Amniotic epithelial cell (primary cell): ENCODE measurements at places on chromosomes 6 and 20.

DNA sequence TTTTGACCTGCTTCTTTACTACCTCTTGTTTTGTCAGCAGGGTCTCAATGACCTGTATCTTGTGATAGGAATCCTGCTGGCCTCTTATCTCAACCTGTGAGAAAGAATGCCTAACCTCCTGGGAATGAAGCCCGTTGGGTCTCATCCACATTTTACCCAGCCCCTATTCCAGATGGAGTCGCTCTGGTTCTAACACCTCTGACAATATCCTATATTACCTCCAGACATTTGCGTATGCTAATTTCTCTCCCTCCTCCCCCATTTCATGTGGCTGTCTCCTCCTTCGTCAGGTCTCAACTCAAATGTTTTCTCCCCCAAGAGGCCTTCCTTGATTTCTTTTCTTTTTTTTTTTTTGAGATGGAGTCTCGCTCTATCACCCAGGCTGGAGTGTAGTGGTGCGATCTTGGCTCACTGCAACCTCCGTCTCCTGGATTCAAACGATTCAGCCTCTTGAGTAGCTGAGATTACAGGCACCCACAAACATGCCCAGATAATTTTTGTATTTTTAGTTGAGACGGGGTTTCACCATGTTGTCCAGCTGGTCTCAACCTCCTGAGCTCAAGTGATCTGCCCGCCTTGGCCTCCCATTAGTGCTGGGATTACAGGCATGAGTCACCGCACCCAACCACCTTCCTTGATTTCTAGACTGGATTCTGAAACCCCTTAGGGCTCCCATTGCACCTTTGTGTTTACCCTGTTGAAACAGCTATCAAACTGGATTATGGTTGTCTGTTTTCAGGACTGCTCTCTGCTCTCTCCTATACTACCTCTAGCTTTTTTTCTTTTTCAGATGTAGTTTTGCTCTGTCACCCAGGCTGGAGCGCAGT, 49.5 kb upstream of the B4GALT5 start:
- DNase-seq = peak; percentile 82

DNA sequence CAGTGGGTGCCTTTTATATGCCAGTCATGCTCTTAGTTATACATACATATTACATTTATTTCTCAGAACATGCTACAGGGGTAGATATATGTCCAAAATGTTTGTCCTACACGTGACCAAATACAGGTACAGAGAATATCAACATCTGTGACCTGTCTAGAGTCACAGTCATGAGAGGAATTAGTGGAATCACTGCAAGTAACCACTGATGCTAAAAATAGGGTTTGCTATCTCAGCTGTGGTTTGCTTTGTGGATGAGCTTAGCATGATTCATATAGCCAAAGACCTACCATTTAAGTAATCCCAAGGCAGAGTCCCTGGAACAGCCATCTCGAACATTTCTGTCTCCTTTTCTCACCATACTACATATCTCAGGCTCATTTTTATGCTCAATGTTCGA, 32.3 kb downstream of the GSTA3 start:
- DNase-seq = peak; percentile 94

GRCh38 chr20:25220810-25221591, 25.5 kb downstream of the ENTPD6 start:
- no peak for DNase-seq

- peak; percentile 15 for DNase-seq
Measured at GRCh38 chr6:73203098-73203497, 22.2 kb downstream of the KHDC1L start.

DNA sequence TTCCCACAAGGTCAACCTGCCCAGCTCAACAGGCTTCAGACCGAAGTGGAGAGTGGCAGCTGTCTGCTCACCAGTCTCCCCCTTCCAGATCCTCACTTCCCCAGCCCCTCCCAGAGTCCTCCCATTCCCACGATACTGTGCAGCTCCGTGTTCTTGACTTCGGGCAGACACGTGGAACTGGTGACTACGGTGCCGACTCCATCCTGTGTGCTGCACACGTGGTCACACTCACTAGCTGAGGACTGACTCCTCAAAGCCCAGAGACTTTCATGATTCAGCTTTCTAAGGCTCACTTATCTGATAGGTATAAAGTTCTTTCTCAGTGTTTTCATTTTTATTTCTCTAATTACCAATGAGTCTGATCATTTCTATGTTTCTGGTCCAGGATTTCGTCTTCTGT, 32.4 kb downstream of the GABRR2 start:
- no peak for DNase-seq

- DNase-seq = no peak
Measured at GRCh38 chr6:24985323-24985722, 49.6 kb upstream of the RIPOR2 start.

DNA sequence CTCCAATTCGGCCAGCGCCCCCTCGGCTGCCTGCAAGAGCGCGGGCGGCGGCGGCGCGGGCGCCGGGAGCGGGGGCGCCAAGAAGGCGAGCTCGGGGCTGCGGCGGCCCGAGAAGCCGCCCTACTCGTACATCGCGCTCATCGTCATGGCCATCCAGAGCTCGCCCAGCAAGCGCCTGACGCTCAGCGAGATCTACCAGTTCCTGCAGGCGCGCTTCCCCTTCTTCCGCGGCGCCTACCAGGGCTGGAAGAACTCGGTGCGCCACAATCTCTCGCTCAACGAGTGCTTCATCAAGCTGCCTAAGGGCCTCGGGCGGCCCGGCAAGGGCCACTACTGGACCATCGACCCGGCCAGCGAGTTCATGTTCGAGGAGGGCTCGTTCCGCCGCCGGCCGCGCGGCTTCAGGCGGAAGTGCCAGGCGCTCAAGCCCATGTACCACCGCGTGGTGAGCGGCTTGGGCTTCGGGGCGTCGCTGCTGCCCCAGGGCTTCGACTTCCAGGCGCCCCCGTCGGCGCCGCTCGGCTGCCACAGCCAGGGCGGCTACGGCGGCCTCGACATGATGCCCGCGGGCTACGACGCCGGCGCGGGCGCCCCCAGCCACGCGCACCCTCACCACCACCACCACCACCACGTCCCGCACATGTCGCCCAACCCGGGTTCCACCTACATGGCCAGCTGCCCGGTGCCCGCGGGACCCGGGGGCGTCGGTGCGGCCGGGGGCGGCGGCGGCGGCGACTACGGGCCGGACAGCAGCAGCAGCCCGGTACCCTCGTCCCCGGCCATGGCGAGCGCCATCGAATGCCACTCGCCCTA, 963 bp downstream of the FOXF2 start:
- DNase-seq = peak; percentile 44

DNA sequence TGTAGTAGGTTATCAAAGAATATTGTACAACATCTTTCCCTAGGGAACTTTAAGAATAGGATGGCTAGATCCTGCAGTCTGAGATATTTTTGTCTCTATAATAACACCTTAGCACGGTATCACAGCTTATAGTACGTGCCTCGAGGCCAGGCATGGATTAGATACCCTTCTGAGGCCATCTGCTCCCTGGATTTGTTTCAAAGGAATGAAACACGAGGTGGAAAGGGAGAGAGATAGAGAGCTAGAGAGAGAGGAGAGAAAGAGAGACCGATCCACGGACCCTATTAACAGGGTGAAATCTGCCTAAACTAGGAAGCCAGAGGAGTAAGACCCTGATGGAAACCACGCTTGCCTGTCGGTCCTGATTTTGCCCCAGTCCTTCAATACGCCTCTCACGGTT, 92.5 kb downstream of the CD83 start:
- DNase-seq = no peak

GRCh38 chr20:37745553-37745952, 51.7 kb downstream of the CTNNBL1 start:
- no peak for DNase-seq

- no peak for DNase-seq
Measured at GRCh38 chr6:154187714-154188113, 148.7 kb downstream of the OPRM1 start.
